ENCODE measurements at places on chromosomes 3 and 15.

GRCh38 chr3:11903047-11903446 is 56.4 kb upstream of the TAMM41 start:
- DNase-seq, result no peak

DNA sequence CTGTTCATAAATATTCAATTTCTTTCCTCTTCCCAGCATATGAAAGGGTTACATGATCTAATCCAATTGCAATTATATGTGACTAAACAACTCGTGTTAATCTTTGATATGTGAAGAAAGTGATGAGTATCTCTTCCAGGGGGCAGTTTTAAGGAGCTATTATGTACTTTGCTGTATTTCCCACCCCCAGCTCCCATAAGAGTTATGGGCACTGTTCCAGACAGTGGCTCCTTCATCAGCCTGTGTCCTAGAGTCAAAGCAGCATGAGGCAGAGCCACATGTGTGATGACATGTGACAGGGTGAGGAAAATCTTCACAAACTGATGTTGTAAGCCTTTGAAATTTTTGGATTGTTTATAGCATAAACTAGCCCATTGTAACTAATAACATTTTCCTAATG is 315.4 kb downstream of the DIPK2A start:
- DNase-seq, result no peak

DNA sequence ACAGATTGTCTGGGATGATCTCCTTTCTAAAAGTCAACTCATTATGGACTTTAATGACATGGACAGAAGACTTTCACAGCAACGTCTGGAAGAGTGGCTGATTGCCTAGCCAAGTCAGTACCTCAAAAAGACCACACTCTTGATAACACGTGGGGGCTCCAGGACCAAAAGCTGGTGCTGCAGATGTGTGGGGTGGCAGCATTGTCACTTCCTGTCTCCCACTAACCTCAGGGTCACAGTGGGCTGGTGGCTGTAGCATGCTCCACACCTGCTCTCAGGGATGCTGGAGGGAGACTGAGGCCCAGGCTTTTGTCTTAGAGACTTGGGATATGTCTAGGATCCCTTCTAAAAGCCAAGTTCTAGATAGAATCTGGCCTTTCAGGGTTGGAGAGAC is 118.1 kb downstream of the APBA2 start:
- DNase-seq, result no peak

DNA sequence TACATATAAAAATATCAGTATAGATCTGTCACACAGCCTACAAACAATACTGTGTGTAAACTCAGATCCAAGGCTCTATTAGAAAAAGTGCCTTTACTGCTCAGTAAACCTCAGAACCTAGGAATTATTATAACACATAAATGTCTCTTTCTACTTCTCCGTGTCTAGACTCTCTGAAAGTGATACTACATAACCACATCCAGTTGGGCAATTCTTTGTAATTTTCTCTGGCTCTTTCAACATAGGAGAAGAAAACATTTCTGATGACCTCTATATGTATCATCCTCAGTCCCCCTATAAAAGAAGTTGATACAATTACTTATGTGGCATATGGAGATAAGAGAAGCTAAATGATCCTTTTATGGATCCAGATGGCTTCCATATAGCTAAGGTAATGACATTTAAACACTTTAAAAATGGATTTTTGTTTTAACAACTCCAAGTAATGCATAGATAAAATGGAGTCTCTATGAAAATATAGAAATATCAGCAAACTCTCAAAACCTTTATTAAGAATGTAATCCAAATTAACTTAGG is 104.5 kb downstream of the LSAMP start:
- DNase-seq, result no peak

GRCh38 chr3:128579927-128580326 is 70.7 kb downstream of the RPN1 start:
- DNase-seq, result no peak

DNA sequence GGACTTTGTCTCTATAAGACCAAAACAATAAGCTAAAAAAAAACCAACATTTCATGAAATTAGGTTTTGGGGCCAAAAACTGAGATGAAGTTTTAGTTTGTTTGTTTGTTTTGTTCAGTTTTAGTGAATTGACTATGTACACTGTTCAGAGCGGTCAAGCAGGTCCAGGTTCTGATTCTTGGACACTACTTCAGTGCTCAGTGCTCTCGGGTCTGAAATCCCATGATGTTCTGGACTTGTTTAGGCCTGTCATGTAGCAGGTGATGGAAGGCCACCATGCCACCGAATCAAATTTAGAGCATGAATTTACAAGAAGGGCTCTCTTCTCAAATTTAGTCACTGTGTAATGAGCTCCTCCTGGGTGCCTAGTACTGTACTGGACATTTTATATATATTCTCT is 45.5 kb downstream of the COL8A1 start:
- no peak for DNase-seq
